ENCODE measurements at places on chromosomes 6 and 20.

DNA sequence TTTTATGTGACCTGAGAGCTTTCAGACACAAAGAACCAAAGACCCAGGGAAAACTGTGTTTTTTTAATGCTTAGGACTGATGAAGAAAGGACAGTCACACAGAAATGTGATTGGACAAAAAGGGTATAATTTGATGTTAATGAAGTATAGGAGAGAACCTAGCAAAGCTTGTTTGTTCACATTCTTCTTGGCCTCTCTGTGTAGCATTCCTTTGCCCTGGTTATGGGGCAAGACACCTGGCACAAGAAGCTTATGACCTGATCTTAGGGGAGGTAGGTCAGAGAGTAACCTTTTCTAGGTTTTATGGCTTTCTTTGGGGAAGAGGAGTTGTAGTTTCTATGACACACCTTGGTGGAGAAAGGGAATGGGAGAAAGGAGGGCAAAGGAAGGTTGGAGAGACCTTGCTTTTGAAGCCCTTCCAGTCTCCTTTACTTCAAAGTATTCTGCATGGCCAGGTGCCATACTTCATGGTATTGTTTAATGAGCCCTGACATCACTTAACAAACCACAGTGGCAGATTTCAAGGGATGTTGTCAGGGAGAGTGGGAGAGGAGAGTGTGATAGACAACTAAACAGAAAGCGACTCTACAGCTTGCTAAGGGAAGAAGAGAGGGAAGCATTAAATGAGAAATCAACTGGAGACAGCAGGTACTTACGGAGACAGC lies 701.8 kb upstream of the FLRT3 start:
- no peak for DNase-seq

DNA sequence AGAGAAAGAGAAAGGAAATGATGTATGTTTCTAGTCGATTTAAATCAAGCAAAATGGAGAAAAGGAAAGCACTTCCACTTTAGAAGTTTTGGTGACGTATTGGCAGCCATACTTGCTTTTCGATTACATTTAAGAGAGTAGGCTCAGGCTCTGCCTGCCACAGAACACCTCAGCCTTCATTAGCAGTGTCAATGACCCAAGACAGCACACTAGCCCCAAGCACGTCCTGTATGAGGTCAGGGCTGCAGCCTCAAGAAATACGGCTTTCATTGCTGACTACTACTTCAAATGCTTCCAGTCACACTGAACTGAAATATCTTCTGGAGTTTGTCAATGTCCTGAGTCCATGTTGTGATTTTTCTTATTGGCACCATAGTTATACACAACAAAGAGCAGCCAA lies 285.3 kb downstream of the EYA4 start:
- no peak for DNase-seq

GRCh38 chr6:20511852-20512251 lies 22.4 kb upstream of the CDKAL1 start:
- no peak for DNase-seq

DNA sequence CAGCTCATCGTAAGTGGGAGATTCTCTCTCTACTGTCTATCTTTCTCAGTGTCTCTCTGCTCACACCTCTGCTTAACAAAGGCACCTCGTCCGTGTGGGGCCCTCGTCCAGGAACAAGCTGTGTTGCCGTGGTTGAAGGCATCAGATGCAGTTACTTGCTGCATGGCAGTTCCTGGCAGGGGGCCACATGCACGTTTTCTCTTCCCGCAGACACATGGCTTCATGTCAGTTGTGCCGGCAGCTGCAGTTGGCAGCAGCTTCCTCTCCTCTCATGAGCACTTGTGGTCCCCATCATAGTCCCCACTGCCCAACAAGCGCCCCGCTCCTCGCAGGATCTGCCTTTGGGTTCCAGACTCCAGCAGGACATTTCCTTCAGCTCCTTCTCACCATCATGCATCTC lies 7.1 kb upstream of the AFDN start:
- DNase-seq = no peak

- DNase-seq = no peak
Measured at GRCh38 chr20:48194583-48194982, 409.3 kb upstream of the SULF2 start.

DNA sequence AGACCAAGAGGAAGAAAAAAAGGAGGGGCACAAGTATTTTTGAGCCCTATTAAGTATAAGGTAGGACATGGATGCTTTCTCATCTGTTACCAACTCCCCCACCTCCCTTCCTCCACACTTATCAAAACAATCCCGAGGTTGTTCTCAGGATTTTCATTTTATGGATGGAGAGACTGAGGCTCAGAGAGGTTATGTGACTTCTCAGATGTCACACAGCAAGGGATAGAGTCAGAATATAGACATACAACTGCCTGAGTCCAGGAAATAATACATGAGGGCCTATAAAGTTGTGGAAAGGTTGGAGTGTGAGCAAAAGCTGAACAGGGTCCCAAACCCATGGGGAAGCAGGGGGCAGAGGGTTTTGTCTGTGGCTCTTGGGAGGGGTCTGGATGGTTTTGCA lies 19.3 kb downstream of the KCNK17 start:
- DNase-seq = no peak

GRCh38 chr20:62202676-62203377 lies 17.3 kb downstream of the HRH3 start:
- DNase-seq = no peak

- no peak for DNase-seq
Measured at GRCh38 chr6:53861518-53861917, 66.7 kb downstream of the LRRC1 start.

DNA sequence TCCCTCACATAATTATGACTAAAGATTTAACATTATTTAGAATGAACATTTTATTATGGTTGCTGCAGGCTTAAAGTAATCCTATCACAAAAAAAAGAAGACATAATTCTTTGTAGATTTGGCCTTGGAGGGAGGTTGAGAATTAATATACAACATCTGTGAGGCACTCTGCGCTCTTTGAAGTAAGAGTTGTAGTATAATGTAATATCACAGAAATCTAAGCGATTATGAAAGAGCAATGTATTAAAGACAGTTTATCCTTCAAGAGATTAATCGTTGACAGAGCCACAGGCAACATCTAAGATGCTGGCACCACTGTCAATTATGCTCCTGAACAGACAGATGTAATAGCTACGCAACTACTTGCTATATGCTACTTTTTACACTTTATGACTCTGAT lies 946.8 kb downstream of the GRIK2 start:
- no peak for DNase-seq

DNA sequence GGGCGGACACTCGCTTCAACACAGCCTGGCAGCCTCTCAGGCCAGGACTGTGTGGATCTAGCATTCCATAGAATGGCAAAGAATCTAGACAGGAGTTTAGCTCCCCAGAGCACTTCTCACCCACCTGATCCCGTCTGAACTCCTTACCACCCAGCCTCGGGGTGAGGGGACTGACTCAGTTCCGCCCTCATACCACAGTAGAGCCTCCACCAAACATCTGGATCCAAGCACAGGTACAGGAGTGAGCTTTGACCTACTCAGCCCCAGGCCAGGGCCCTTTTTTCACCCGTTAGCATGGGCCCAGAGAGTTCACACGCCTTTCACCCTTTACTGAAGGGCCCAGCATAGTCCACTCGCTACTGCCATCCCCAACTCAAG lies 715 bp downstream of the PSMF1 start:
- no peak for DNase-seq

- DNase-seq = no peak
Measured at GRCh38 chr20:4853004-4853403, 131.3 kb downstream of the PRND start.

DNA sequence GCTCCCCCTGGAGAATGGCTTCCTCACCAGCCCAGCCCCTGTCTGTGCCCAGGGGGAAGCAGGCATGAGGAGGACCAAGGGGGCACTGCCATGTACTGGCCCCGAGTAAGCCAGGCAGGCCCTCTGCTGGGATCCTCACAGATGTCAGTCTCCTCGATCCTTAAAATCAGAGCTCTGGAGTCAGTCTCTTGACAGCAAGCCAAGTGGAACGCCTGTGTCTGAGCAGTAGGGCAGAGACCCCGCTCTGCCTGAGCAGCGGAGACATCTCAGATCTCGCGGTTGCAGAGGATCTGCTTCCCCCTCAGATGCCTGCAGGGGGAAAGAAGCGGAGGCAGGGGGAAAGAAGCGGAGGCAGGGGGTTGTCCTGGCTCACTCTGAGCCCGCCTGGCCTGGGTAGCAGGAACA lies 92.6 kb downstream of the SNX5 start:
- DNase-seq = no peak

DNA sequence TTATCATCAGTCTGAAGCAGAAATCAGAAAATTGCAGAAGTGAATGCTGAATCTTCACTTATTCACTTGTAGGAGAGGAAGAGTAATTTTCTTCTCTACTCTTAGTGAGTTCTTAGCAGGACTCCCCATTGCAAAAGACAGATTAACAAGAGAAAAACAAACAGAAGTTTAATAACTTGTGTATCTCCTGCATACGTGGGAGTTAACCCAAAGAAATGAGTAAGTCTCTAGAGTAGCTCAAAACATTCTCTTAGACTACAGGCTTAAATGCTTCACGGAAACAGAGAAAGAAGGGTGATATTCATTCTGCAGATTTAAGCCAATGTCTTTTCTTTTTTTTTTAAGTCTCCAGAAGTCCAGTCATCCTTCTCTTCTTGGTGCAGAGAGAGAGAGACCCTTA lies 97.9 kb upstream of the TMEM181 start:
- DNase-seq = no peak

DNA sequence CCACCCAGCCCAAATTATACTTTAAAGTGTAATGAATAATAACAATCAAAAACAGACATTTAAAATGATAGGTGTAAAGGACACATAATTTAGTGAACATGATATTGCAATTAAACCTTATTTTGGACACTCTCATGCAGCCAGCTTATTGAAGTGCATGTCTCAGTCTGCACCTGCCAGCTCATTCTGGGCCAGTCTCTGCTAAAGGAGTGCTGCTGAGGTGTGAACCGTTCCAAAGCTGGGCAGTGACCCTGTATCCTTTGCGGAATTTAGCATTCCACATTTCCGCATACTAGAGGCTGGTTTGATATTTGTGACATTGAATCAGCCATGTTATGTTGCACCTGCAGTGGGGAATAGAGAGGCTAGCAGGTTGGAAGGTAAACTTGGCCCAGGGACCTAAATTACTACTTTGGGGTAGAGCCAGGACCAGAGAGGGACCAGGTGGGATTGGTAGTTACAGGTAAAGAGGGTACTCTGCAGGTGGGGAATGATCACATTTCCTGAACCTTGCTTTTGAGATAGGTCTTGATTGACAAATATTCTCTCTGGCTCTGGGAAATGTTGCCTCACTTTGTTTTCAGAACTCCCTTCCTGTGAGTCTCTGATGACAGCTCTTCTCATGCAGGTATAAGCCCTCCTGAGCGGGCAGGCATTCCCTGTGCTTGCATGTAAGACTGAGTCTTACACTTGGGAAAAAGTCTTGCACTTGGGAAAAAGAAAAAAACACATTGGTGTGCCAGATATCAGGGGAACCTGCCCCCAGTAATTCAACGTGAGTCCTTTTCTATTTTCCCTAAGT lies 26.2 kb downstream of the TULP4 start:
- no peak for DNase-seq

DNA sequence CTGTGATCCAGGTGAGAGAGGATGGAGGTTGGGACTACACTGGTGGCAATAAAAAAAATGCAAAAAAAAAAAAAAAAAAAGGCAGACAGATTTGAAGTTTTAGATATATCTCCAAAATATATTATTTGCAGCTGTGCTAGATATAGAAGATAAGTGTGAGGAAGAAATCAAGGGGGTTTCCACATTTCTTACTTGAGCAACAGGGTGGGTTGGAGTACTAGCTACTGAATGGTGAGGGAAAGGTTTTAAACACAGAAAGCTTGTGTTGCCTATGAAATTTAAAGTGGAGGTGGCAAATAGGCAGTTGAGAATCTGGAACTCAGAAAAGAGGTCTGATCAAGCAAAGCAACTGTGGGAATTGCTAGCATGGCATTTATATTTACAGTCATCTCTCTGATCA lies 59.9 kb upstream of the GNRH2 start:
- no peak for DNase-seq

DNA sequence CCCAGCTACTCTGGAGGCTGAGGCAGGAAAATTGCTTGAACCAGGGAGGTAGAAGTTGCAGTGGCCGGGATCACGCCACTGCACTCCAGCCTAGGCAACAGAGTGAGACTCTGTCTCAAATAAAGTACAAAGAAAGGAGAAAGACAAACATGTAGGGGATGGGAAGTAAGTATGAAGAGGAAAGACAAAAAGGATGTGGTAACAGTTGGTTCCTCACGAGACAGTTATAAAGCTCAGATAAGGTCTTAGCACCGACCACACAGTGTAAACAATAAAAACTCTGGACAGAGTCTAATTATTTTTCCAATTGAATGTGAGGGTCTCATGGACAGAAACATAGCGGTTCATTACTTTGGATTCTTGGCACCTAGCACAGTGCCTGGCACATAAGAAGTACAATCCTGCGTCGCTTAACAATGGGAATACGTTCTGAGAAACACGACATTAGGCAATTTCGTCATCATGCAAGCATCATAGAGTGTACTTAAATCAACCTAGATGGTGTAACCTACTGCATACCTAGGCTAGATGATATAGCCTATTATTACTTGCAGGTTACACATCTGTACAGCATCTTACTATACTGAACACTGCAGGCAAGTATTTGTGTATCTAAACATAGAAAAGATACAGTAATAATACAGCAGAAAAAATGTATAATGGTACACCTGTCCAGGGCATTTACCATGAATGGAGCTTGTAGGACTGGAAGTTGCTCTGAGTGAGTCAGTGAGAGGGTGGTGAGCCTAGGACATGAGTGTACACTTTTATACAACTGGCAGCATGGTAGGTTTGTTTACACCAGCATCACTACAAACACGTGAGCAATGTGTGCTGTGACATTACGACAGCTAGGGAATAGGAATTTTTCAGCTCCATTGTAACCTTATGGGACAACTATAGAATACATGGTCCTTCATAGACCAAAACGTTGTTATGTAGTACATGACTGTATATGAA lies 38.2 kb downstream of the MBOAT1 start:
- DNase-seq = no peak

DNA sequence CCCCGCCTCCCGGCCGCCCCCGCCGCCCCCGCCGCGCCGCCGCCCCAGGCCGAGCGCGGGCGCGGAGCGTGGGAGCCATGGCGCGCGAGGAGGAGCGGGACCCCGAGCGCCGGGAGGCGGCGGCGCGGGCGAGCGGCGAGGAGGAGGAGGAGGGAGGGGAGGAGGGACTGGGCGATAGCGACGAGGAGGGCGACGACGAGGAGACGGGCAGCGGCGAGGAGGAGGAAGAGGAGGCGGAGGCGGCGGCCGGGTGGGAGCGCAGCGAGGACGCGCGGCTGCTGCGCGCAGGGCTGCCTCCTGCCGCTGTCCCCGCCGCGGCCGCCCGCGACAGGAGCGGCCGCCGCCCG lies at the start of gene SLC24A3:
TSS of gene SLC24A3 (plus strand) at position 174 of the 347 bp plus-strand sequence.
- no peak for DNase-seq

- no peak for DNase-seq
Measured at GRCh38 chr6:99458319-99458718, 33.2 kb upstream of the PNISR start.
